Activated naive CD8-positive, alpha-beta T cell treated with anti-CD3 and anti-CD28 coated beads for 36 hours (primary cell): ENCODE measurements at places on chromosomes 5 and 9. TPM values are rescaled to one million over a fixed set of nuclear protein-coding genes. Genes with fewer than 3 reads are reported as not detected.

GLRA1 gene
- not detected for total RNA-seq

KIAA0825 gene
- 1.0 TPM for total RNA-seq

PSMB7 gene
- total RNA-seq = 199 TPM

CER1 gene
- total RNA-seq = not detected

PCDHB3 gene
- not detected for total RNA-seq

PALM2AKAP2 gene
- not detected for total RNA-seq

TMC1 gene
- not detected for total RNA-seq

ANKDD1B gene
- not detected for total RNA-seq

TMEM252 gene
- total RNA-seq = not detected

ORM2 gene
- not detected for total RNA-seq

SLC46A2 gene
- not detected for total RNA-seq

SYNPO gene
- total RNA-seq = 0.76 TPM

BNC2 gene
- total RNA-seq = not detected
